ENCODE measurements at places on chromosomes 1 and 21.

DNA sequence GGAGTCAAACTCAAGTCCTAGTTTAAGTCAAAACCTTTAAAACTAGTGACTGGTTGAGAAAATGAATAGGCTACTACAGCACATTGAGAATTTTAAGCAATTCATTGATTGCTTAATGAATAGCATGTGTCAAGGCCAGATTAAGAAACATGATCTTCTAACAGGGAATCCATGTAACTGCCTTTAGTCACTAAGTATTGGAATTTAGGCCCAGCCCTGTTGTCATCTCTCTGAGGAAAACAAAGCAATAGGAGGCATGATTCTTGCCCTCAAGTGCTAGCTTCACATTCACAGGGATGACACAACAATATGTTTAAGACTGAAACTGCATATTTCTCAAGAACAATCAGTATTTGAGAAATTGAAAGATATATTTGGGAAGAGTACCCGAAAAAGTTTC, 70.0 kb upstream of the PTGS2 start:
- no peak for DNase-seq

GRCh38 chr1:16076031-16076864, 2.8 kb upstream of the FAM131C start:
- DNase-seq: no peak

DNA sequence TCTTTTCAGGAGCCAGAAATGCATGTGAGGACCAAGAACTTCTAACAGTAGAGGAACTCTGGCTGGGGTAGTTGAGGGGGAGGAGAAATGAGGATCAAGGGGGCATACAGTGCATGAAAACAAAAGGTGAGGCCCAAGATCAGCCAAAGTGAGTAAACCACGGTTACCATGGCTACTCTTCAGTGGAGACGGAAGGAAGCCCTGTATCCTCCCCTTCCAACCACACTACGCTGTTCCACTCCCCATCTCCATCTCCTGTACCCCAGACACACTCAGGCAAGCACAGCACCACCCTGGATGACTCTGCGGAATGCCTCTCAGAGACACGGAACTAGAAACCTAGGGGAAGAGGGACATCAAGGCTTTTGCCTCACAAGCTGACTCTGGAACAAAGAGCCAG, 157.6 kb upstream of the CAMK1G start:
- DNase-seq: no peak

DNA sequence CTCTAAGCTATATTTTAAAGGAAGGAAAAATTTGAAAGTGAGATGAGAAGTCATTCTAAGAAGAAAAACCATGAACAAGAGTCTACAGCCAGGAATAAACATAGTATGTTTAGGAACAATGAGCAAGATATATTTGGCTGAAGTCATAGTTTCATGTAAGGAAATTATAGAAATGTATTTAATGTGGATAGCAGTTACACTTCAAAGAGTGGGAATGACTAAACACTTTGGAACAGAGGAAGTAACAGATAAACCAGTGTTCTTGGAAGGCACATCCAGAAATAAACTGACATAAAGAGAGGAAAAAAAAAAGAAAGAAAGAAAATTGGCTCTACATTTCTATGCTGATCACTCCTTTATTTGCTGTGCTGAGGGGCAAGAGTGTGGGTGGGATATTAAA, 18.0 kb downstream of the C8A start:
- no peak for DNase-seq

- no peak for DNase-seq
Measured at GRCh38 chr1:25208092-25208491, 24.2 kb downstream of the SYF2 start.

DNA sequence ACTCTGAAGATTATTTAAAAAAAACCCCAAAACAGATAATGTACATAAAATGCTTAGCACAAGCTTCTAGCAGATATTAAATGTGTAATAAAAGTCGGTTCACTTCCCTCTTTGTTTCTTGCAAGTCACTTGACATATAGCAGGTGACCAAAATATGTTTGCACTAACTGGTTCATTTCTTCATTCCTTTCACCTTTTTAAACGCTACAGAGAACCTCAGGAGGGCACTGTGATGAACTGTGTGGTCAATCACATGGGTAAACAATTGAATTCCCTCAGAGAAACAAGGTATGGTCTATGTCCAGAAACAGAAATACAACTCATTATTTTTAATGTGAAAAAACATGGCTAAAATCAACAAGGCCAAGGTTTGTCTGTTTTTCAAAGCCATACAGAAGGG, 51.3 kb upstream of the BCL10 start:
- DNase-seq: no peak

DNA sequence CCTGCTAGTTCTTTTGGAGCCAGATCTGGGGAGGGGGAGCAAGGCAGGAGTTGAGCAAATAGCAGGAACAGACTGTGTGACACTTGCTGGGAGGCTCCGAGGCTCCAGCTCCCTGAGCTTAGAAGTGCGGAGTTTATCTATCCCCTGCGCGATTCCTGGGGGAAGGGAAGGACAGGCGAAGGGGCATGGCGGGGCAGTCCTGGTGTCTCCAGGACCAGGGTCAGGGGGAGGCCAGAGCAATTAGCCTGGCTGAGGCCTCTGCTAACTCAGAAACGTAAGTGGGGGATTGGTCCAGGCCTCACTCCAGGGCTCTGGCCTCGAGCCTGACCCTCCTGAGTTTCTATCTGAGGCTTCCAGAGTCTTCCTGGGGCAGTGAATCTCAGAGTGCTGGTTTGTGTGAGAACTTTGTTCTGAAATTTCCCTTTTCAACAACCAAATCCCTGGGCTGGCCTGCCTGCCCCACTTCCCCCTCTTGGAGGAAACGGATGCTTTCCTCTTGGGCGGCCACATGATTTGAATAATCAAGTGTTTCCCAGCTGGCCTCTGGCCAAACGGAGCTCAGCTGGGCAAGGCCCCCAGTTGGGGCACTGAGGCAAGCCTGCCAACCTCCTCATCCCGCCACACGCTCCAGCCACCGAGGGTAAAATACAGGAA, 15.6 kb downstream of the ALPL start:
- DNase-seq: no peak

DNA sequence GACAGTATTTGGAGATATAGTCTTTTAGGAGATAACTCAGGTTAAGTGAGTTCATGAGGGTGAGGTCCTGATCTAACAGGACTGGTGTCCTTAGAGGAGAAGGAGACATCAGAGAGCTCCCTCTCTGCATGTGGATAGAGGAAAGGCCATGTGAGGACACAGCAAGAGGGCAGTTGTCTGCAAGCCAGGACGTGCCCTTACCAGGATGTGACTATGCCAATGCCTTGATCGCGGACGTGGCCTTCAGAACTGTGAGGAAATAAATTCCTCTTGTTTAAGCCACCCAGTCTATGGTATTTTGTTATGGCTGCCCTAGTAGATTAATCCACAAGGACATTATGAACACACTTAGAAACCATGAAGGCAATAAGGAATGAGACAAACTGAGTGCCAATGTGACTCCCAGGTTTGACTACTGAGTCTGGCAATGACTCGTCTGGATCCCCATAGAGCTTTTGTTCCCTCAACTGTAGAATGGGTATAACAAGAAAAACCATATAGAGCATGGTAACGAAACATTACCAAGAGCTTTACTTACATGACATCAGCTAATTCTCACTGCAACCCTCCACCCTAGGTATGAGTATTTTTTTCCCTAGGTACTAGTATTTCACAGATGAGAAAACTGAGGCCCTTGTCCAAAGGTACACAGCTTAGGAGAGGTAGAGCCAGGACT, 6.5 kb downstream of the URB1 start:
- no peak for DNase-seq

DNA sequence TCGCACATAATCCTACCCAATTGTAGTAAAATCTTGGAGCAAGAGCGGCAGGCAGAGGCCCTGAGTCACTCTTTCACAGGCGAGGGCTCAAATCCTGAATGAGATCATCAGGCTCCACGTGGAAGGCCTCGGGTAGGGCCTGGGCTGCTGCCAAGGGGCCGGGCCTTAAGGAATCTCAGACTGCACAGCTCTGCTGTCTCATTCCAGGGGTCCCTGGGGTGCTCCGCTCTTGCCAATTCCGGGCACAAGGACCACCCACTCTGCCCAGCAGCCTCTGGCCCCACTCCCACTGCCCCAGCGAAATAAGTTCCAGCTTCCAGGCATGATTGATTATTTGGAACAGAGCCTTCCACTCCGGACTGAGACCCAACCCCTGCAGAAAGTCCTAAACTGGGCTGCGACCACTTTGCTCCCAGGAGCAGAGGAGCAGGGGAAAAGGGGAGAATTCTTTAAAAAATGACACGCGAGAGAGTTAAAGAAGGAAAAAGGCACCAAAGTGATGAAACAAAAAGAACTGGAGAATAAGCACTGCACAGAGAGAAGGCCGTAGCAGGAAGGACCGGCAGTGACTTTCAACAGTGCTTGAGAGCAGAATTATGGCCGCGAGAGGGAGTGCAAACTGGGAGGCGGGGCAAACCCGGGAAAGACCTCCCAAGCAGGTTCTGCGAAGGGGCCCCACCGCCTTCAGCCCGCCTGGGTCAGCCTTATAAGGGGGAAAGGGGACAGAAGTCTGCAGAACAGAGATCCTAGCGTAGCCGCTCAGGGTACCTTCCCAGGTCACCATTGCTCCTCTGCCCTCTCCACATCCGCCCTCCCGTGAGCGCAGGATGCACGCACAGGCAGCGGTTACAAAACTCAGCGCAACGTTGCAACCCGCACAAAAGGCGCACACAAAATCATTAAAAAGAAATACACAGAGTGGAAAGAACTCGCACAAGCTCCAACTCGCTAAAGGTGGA, 2.0 kb downstream of the ADAMTS1 start:
- no peak for DNase-seq

DNA sequence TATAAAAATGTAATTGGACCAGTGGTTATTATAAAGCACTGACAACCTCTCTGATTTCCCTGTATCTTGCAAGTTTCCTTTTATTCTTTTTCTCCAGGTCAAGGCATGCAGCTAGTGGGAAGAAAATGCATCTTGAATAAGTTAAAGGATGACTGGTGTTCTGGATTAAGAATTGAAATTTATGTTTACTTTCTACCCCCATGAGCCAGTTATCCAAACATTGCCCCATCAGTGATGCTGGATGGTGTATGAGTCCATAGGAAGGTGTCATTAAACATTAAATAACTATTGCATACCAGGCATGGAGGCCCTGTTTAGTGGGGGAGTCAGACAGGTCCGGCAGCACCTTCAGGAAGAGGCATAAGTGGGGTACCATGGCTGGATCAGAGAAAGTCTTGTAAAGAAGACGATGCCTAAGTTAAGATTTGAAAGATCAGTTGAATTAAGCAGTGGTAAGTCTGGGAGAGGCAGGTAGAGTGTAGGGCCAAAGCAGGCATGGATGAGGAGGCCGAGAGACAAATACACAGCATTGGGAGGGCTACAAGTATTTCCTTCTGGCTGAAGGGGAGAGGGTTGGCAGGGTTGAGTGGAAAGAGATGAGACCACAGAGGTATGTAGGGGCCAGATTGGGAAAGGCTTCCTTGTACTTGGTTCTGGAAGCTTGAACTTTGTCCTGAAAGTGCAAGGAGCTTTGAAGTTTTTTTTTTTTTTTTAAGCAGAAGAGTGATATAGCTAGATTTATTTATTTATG, 5.7 kb downstream of the SZRD1 start:
- DNase-seq: no peak

GRCh38 chr1:85884372-85885035, 176.3 kb upstream of the ZNHIT6 start:
- no peak for DNase-seq

DNA sequence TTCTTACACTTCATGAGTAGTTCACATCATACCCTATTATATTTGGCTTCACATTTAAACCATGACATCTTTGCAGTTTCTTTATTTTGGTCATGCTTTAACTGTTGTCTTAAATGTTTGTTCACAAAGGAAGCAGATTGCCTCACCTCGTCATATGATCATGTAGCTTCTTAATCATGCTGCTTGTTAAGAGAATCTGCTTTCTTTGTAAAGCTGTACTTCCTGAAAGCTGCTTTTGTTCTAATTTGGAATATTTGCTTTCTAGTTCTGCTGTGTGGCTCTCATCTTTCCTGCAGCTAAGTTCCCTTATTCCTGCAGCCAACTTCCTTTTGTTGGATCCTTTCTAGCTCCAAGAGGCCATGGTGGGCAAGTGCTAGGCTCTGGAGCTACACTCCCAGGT, 62.9 kb upstream of the SIM2 start:
- DNase-seq: no peak

DNA sequence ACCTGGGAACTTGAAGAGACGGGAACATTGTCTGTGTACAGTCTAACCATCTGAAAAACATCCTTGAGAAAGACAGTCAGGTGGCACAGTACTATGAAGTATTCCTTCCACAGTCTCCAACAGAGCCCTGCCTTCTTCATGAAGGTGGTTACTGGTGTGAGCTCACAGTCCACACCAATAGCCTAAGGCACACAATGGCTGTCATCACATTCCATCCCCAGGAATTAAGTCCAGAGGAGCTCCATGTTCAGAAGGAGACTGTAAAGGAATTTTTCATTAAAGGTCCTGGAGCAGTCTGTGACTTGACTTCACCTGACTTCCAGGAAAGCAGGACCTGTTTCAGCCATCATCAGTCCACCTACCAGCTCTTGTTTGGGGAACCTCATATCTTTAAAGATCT, 180.2 kb downstream of the C1orf21 start:
- DNase-seq: no peak

DNA sequence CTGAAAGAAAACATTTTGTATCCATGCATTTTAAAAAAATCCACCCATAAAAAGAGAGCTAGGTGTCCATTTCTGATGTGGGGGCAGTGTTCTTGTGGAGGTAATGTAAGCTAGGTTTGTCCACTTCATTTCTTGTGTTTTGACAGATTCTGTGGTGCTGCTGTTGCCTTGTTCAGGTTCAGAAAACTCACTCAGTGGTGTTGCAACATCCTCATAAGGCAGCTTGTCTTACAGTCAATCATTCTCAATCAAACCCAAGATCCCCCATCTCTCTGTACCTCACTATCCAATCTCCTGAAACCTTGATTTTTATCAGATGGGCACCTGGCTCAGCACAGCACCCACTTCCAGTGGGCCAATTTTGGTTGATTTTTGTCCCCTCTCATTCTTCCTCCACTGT, 94.1 kb downstream of the TENT5C start:
- no peak for DNase-seq

- DNase-seq: no peak
Measured at GRCh38 chr1:22806584-22806983, 95.9 kb downstream of the EPHB2 start.

DNA sequence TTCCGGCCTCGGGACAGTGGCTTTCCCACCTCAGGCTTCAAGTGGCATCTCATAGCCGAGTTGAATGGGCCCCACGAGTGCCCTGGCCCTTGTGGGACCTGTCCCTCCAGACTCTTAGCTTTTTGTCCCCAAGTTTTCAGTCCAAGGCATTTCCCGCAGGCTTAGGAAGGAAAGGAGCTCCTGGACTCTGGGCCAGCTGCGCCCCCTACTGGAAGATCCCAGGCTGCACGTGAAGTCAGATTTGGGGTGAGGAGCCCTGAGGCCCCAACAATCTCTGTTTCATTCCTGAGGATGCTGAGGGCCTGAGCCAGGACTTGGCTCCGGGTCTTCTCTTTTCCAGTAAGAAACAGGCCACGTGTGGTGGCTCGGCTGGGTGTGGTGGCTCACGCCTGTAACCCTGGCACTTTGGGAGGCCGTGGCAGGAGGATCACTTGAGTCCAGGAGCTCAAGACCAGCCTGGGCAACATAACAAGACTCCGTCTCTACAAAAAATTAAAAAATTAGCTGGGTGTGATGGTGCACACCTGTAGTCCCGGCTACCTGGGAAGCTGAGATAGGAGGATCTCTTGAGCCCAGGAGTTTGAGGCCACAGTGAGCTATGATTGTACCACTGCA, 67.4 kb downstream of the ARHGEF10L start:
- no peak for DNase-seq
